ENCODE measurements at places on chromosomes 1 and 21.

GRCh38 chr1:68024635-68025338 is 25.6 kb downstream of the DIRAS3 start:
- no peak for DNase-seq

GRCh38 chr1:99218999-99219398 is 45.3 kb upstream of the PLPPR4 start:
- no peak for DNase-seq

- no peak for DNase-seq
Observed at GRCh38 chr1:220045356-220046051, 801 bp downstream of the EPRS1 start.

- no peak for DNase-seq
Observed at GRCh38 chr1:230188826-230189225, 121.8 kb downstream of the GALNT2 start.

DNA sequence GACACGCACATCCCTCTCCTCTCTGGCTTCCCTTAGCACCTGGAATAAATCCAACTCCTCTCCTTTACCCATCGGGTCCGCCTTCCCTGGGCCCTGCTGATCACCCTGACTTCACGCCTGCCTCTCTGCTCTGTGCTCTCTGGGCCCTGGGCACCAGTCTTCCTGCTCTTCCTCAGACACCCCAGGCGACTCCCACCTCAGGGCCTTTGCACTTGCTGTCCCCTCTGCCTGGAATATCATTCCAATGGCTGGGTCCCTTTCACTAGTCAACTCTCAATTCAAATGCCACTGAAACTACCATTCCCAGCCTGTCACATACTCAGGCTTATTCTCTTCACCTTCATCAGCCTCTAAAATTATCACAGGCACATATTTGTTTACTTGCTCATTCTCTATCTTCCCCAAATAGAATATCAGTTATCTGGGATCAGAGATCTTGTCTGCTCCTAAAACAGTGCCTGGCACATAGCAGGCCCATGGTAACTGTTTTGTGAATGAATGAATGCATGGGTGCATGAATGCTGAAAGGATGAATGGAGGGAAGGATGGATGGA is 27.2 kb upstream of the SELENON start:
- no peak for DNase-seq

DNA sequence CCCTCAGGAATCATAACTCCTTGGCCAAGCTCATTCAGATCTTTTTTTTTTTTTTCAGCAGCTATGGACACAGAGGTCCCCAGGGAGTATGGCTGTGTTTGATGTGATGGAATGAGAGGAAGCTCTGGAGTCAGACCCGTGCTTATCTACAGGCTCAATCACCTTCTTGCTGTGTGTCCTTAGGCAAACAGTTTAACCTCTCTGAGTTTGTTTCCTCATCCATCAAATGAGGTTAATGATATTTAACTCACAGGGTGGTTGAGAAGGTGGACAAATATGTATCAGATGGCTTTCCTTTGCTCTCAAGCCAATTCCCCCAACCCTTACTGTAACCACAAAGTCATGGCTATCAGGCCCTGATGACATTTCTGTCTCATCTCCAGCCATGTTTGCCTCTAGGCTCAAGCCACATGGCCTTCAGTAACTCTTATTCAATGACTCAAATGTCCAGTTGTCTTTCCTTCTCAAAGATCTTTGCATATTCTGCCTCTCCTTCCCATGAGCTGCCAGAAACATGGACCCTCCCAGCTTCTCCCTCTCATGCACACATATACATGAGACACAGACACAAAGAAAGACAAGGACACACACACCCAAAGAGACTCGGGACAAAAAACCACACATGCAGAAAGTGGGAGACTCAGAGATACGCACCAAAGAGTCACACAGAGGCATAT is 303.5 kb upstream of the KAZN start:
- DNase-seq: no peak

DNA sequence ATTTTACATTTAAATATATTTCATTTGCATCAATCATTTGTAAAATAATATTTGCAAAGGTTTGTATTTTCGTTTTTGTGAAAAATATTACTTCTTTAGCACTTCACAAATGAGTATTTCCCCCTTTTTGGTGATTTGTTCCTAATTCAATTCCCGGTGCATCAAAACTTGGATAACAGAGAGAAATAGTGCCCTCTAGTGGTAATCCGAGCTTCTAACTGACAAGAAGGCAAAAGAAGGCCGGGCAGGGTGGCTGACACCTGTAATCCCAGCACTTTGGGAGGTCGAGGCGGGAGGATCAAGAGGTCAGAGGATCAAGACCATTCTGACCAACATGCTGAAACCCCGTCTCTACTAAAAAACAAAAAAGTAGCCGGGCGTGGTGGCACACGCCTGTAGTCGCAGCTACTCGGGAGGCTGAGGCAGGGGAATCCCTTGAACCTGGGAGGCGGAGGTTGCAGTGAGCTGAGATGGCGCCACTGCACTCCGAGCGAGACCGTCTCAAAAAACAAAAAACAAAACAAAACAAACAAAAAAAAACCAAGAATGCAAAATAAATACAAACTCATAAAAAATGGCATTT is 137.7 kb downstream of the COL11A1 start:
- peak; percentile 88 for DNase-seq

GRCh38 chr1:92244376-92244775 is 26.7 kb downstream of the C1orf146 start:
- peak; percentile 6 for DNase-seq

- peak; percentile 66 for DNase-seq
Observed at GRCh38 chr1:15027515-15027986, 126.0 kb upstream of the TMEM51 start.

GRCh38 chr1:15836772-15837669 is 10.5 kb upstream of the SPEN start:
- no peak for DNase-seq

DNA sequence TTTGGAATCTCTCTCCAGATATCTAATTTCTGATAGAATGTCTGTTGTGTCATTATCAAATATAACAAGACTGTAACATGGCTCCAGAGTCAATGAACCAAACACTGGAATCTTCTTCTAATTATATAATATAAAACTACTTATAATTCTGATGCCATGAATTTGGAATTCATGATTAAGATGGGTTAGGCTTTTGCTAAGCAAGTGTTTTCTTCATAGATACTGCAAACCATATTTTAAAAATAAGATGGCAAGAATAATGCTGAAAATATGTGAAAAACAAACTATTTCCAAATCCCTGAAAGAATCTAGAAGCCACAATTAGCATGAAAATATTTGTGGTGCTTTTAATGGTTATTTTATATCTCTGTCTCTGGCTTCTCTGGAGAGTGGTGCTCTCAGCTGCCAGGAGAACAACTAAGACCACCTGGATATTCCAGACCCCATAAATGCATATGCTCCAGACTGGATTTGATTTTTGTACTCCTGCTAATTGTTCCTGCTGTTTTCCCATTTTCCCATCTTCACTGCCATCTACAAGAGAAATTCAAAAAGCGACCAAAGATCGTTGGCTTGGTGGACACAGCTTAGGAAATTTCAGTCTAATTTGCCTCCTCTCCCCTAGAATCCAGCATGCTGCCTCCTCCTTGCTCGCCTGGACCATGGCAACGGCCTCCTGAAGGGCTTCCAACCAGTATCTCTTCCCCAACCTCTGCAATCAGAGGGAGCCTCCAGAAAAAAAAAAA is 418.9 kb downstream of the SETD4 start:
- DNase-seq: no peak

- DNase-seq: no peak
Observed at GRCh38 chr1:208766832-208767231, 522.6 kb upstream of the PLXNA2 start.

GRCh38 chr1:240415532-240415931 is 196.4 kb downstream of the GREM2 start:
- DNase-seq: no peak

- no peak for DNase-seq
Observed at GRCh38 chr1:36599828-36600227, 117.1 kb upstream of the CSF3R start.

GRCh38 chr1:156344409-156344808 is 6.1 kb downstream of the TSACC start:
- no peak for DNase-seq

DNA sequence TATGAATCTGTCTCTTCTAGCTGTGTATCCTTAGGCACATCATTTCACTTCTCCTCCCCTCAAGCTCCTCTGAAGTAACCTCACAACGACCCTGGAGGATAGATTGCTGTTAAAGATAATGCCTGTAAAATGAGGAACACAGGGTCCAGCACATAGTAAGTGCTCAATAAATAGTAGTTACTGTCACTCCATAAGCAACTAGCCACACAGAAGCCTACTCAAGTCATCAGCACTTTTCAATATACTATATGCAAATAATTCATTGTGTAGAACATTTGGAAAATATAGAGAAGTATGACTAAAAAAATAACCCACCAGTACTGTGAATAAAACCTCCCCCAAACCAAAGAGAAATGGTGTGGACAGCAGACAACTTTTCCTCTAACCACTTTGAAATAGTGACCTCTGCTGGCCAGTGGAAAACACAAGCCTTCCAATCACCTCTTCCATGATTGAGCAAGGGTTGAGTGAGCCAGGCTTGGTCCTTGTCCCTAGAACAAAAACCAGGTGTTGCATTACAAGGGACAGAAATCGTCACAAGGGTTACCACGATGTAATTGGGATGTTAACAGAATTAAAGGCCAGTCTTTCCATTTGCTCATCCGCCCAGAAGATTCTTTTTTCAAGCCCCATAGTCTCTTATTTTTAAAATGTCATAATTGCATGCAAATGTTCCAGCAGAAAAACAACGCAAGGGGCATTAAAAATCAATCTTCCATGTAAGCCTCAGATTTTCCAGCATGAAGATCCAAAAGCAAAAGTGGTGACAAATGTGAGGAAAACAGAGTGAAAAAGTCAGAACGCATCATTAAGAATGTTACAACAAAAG is 15.7 kb upstream of the GLIS1 start:
- peak; percentile 85 for DNase-seq

GRCh38 chr1:236844499-236845271 is 49.6 kb downstream of the MTR start:
- peak; percentile 41 for DNase-seq

DNA sequence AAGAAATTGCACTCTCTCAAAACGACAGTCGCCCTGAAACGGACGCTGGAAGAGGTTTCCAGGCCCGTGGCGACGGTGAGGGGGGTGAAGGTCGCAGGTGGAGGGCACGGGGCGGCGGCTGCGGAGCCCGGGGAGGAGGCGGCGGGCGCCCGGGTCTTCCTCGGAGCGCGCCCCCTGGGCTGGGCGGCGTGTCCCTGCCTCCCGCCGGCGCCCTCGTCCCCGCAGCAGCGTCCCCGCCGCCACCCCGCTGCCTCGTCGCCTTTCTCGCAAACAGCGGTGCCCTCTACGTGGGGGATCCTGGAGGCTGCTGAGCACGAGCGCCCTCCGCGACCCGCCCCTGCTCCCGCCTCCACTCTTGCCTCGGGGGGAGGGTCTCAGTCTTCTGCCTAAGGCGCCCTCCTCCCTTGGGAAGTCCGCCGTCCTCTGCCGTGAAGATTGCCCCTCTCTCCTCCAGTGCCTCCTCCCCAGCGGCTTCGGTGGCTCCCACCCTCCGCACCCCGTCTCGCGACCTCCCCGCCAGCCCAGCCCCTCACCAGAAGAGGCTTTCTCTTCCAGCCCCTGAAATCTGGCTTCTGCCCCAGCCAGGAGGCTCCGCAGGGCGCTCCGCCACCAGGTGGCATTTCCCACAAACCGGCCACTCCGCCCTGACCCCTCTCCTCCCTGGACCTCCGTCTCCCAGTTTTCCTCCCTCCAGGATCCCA is 227.4 kb downstream of the SDCCAG8 start:
- no peak for DNase-seq

DNA sequence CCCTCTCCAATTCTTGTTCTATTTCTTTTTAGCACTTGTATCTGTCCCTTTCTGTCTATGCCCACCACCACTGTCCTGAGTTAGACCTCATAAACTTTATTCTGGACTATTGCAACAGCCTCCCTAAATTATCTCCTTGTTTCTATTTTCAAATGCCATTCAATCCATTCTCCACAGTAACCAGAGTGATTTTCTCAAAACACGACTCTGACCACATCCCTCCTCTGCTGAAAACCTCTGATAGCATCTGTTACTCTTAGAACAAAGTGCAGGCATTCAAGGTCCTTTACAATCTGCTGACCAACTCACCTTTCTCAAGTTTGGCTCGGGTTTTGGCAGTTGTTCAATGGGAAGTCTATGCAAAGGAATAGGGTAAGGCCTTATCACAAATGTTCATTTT is 22.8 kb upstream of the GPX7 start:
- DNase-seq: peak; percentile 20

- peak; percentile 51 for DNase-seq
Observed at GRCh38 chr1:9539829-9540550, 725 bp downstream of the SLC25A33 start.

DNA sequence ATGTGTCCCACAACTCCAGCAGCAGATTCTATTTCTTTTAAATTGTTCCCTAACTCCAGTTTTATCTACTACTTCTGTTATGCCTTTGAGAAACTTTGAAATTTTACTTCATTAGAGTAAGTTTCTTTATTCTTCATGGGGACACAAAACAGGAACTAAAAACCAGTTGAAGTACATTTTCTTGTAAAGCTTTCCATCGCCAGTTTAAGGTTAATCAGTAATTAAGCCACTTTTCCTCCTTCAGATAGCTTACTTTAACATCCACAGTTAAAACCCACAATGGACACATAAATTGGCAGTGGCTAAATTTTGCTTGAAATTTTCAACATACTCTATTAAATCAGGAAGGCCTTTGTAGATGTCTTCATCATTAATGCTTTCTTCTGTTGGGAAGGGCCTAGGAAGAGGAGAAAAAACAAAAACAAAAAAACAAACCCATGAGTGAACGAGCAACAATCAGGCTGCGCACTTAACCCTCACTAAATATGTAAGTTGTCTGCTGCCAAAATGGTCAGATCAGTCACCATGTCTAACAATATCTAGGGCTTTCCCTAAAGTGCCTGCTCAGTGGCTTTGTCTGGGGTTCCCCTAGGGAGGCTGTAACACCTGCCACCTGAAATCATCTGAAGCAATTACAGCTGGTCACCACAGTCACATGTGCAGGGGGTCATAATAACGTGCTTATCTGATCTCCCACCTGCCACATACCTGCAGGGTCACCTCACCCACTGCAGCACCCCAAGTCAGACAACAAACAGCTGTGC is 187.9 kb downstream of the VAV3 start:
- no peak for DNase-seq

DNA sequence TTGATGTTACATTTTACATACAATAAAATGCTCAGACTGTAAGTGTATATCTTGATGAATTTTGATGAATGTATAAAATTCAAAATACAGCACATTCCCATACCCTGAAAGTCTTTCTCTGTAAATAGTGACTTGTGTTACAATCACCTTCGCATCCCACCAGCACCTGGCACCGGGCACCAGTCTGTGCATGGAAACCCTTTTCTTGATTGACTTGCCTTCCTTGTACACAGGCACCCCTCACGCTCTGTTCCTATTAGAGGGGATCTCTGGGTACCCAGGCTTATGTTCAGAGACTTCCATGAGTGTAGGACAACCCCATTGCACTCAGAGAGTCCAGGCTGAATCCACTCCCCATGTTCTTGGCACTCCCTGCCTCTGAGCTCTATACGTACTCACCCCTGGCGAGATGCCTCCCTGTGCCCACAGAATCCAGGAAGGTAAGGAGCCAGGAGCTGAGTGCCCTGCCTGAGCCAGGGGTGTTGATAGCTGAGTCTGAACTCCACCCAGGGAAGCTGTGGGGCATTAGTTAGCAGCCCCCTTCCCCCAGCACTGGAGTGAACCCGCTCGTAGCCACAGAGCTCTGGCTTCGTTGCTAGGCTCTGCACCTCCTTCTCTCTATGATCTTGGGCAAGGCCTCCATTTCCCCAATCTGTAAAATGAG is 22.5 kb upstream of the PKP1 start:
- DNase-seq: no peak

Measured in cardiac fibroblast (primary cell).